Cerebellum (tissue), 4 donors: ENCODE measurements at places on chromosomes 1 and 21. TPM values are rescaled to one million over a fixed set of nuclear protein-coding genes. Genes with fewer than 3 reads are reported as not detected.

Gene TSSK3
- 1.8 TPM for total RNA-seq

Gene SNX27
- total RNA-seq = 74.6 TPM

Gene TBX19
- total RNA-seq = 1.00 TPM

Gene AGBL4
- 8.8 TPM for total RNA-seq

Gene RHD
- 0.64 TPM for total RNA-seq

Gene PTP4A2
- 155 TPM for total RNA-seq

Gene KIF26B
- 22.0 TPM for total RNA-seq

Gene CD160
- not detected for total RNA-seq

Gene RGSL1
- not detected for total RNA-seq

Gene SLC25A24
- total RNA-seq = 36.3 TPM

Gene WASF2
- total RNA-seq = 15.2 TPM

- DNase-seq = no peak
These were observed 66.4 kb upstream of the ZNF326 start for GRCh38 chr1:89928506-89928905.

- DNase-seq = no peak
These were observed 102.7 kb downstream of the KCND3 start for GRCh38 chr1:111886741-111887140.

DNA sequence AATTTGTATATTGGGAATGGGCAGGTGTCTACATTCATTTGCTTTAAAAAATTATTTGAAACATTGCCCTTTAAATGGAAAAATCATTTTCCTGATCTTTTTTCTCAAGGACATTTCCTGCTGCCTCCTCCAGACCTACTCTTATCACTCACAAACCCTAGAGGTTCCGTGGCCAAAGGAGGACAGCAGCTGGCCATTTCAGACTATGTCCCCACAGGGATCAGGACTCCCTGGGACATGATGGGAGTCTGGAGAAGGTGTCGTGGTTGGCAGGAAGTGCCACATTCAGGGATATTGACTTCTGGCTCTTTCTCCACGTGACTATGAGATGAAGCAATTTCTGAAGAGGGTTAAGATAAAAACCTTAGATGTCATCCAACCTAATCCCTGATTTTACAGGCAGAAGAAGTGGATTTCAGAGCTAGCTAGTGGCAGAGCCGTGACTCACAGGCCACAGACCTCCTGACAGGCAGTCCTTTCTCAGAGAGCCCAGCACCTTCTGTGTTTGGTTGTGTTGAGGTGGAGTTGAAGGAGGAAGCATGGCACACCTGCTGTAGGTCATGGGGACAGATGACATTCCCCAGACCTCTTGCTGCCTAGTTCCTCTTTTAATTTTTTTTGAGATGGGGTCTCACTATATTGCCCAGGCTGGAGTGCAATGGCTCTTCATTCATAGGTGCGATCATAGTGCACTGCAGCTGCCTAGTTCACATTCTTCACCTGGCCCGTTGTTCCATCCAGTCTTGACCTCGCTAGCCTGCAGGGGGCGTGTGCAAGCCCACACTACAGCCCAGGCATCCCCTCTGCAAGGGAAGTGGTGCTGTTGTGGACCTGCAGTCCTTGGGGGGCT lies 25.5 kb upstream of the IL10 start:
- no peak for DNase-seq

- no peak for DNase-seq
These were observed 116.7 kb downstream of the RUSC1 start for GRCh38 chr1:155437405-155437804.

DNA sequence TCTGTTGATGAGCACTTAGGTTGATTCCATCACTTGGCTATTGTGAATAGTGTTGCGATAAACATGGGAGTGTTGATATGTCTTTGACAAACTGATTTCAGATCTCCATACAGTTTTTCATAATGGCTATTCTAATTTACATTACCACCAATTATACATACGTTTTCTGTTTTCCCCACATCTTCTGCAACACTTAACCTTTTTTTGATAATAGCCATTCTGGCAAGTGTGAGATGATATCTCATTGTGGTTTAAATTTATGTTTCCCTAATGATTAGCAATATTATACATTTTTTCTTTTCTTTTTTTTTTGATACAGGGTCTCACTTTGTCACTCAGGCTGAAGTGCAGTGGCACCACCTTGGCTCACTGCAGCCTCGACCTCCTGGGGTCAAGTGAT lies 17.0 kb downstream of the SNRPE start:
- DNase-seq = no peak

DNA sequence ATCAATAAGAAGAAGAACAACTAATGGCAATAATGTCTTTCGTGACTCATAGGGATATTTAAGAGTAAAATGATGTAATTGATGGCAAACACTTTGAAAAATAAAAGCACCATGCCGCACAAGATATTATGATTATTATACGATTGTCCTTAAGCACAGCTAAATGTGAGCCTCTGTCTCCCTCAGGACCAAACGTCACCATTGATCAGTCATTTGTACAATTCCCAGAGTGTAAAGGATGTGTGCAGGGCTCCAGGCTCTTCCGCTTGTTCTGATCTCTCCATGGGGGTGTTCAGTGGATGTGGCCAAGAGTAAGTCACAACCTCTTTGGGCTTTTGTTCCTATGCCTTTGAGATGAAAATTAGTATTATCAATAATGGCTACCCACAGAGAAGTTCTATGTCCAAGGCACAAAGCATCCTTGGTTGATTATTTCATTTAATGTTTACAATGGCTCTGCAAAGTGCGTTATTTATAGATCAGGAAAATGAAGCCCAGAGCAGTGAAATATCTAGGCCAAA lies 17.7 kb upstream of the C1orf87 start:
- DNase-seq = no peak

- no peak for DNase-seq
These were observed 26.2 kb upstream of the C1orf105 start for GRCh38 chr1:172394141-172394751.

DNA sequence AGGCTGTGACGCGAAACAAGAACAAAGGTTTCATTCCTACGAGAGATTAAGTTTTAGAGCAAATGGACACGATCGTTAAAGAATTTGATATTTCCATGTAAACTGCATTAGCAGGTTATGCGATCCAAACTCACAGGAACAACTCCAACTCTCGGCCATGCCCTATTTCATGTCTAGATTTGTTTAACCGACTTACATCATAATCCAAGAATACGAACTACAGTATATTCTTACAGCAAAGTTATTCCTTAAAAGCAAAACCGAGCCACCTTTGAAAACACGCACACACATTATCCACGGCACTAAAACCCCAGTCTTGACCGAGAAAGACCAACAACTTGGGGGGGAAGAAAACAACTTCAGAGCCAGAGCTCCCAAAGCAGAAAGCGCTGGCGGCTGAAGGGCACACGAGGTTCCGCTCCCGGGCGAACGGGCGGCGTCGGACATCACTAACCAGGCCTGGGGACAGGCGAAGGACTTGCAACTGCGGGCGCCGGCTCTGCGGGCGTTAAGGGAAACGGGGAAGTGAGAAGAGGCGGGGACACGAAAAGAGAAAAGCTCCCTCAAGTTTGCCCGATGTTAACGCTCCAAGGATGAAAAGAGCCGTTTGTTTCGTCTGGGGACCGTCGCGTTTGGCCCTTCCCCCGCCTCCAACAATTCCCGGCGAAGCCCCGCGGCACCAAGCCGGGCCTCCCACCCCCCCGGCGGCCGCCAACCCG lies 690 bp downstream of the B3GALNT2 start:
- peak; percentile 26 for DNase-seq

- no peak for DNase-seq
These were observed 2.7 kb downstream of the RNASEL start for GRCh38 chr1:182586380-182586779.

DNA sequence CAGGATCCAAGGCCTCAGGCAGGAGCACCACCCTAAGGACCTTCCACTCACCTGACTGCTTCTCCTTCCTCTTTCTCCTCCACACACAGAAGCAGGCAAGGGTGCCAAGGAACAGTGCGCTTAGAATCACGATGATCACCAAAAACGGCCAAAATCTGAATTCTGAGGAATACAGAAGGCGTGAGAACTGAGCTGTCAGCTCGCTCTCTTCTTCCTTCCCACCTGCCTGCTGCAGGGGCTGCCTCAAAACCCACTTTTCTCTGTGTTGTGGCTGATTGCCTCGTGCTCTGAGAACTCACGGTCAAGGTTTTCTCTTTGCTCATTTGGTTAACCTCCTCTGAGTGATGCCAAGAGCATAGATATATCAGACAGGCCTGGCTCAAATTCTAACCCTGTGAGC lies 23.8 kb downstream of the CD244 start:
- no peak for DNase-seq

DNA sequence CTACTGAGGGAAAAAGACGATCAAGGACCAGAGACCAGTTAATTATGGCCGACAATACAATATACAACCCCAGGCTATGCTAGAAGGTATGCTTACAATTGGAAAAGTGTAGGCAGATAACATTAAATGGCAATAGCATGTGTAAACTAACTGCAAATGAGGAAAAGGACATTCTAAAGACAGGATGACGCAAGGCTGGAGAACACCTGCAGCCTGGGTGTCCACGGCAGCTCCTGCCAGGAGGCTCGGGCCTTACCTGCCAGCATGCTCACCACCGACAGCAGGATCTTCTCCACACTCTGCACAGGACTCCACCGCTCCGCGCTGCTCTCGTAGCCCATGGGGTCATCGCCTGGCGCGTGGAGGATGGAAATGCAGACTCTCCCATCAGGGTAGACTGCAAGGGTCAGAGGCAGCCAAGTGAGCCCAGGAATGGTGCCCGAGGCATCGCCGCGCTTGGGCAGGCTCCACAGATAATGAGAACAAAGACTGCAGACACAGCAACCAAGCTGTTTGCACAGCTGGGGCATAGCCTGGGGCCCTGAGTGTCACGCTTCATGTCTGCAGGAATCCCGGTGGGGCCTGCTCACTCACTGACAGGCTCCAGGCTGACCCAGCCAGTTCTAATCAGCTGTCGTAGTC lies 28.2 kb downstream of the UBE2G2 start:
- no peak for DNase-seq

GRCh38 chr1:159831412-159832141 lies 4.9 kb downstream of the SLAMF8 start:
- DNase-seq = no peak

DNA sequence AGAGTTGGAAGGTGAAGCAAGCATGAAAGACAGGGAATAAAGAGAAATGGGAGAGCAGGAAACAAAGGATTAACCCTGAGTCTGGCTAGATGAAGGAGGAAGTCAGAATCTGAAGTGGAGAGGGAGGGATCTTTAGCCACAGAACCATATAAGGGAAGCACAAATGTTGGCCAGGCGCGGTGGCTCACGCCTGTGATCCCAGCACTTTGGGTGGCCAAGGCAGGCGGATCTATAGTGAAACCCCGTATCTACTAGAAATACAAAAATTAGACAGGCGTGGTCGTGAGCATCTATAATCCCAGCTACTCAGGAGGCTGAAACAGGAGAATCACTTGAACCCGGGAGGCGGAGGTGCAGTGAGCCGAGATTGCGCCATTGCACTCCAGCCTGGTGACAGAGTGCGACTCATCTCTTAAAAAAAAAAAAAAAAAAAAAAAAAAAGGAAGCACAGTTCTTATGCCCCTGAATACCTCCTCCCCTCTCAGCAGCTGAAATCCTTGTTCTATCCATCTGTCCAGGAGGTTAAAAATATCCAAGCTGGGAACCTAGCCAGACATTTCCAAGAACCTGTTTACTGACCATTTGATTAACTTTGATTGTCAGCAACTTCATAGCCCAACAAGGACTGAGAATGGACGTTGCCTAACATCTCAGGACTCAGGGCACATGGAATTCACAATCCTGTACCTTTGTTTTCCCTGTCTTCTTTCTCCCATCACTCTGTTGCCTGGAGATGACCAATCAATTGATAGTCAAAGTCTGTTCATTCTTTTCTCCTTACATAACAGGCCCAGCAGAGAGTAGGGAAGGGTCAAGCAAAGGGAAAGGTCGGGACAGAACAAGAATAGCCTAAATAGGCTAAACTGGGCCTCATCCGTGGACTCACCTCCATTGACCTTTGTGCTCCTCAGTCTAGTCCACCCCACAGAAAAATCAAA lies 10.6 kb downstream of the TXNIP start:
- DNase-seq = peak; percentile 87

DNA sequence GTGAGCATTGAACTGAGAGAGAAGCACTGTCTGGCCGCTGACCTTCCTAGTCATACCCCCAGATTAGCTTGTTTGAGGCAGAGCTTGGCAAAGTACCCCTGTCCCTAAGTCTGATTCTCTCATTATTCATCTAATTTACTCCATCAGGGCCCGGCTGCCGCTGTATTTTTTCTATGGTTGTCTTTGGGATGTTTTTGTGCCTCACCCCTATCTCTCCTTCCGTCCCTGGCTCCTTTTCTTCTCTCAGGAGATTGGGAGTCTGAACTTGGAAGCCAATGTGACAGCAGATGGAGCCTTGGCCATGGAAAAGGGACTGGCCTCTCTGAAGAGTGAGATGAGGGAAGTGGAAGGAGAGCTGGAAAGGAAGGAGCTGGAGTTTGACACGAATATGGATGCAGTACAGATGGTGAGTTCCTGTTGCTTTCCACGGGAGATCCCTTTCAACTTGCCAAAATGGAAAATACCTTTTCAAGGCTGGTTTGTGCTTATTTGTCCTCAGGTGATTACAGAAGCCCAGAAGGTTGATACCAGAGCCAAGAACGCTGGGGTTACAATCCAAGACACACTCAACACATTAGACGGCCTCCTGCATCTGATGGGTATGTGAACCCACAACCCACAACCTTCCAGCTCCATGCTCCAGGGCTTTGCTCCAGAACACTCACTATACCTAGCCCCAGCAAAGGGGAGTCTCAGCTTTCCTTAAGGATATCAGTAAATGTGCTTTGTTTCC lies 53.9 kb downstream of the LAMC2 start:
- peak; percentile 86 for DNase-seq

DNA sequence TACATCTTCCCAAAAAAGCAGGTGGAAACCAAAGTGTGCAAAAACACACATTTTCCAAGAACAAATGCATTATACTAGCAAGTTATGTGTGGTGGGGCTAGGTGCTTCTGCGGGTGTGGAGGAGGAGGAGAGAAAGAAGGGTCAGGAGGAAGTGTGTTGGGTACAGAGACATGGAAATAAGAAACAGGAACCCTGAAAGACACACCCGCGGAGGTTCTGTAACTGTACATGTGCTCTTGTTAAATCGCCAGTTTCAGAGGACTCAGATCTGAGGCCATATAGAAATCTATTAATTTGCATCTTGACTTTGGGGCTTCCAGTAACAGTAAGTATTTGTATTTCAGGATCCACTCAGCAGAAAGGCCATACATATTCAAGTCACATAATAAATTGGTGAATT lies 30.9 kb downstream of the ERG start:
- DNase-seq = no peak

DNA sequence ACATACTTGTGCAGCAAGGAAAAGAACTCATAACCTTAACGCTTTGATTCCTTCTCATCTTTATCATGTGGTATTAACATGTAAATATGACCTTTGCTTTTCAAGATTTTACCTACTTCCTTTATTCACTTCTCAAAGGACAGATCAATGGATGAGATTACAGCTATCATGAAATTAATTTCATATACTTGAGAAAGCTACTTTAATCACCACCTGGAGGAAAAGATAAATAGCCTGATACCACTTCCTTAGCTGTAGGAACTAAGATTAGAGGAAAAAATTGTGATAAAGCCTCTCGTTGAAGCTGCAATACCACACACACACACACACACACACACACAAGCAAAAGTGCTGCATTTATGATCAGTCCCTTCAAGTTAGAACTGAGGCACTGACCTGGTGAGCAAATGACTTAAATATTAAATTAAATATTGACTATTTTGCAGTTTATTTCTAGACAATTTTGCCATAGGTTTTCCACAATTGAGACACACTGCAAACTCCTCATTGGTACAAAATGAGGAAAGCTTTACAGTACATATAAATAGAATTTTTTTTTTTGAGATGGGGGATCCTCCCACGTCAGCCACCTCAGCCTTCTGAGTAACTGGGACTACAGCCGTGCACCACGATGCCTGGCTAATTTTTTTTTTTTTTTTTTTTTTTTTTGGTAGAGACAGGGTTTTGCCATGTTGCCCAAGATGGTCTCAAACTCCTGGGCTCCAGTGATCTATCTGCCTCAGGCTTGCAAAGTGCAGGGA lies 27.2 kb upstream of the DMRTB1 start:
- DNase-seq = no peak
